Upper lobe of left lung (tissue), 6 donors: ENCODE measurements at places on chromosomes 2 and 18. TPM values are rescaled to one million over a fixed set of nuclear protein-coding genes. Genes with fewer than 3 reads are reported as not detected.

Gene GAL3ST2
- not detected for total RNA-seq

DNA sequence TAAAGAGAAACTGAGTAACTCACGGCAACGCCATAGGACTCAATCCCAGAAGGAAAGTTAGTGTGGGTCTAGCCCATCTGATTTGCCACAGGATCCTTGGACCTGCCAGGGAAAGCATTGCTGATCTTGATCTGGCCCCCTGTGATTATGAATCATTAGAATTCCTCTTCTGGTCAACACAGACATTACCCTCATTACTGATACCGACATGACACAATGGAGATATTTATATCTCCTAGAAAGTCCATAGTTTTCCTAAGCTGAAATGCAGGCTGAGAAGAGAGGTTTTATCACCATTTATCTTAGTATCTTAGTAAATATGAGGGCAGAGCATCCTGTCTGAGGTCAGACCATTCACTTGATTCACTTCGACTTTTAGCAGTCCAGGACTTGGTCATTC lies 75.5 kb upstream of the CCDC68 start:
- no peaks in the 10 kb centered on the region for H3K4me1 ChIP-seq
- H3K36me3 ChIP-seq, result no peaks in the 10 kb centered on the region
- no peak overlapping the region for H3K4me3 ChIP-seq
- no peak overlapping the region for H3K27ac ChIP-seq
- H3K27me3 ChIP-seq, result no peaks in the 10 kb centered on the region
- DNase-seq, result no peak

- no peak overlapping the region for H3K27ac ChIP-seq
- DNase-seq, result peak; percentile 41
- H3K4me3 ChIP-seq, result no peak overlapping the region
- H3K27me3 ChIP-seq, result no peaks in the 10 kb centered on the region
Measured at GRCh38 chr18:22822024-22822423, 111.1 kb upstream of the RBBP8 start.

- no peaks in the 10 kb centered on the region for H3K4me1 ChIP-seq
- DNase-seq, result no peak
- no peaks in the 10 kb centered on the region for H3K36me3 ChIP-seq
- no peak overlapping the region for H3K4me3 ChIP-seq
Measured at GRCh38 chr2:142586693-142587580, 290.5 kb upstream of the KYNU start.

- H3K36me3 ChIP-seq, result no peaks in the 10 kb centered on the region
- no peak overlapping the region for H3K4me3 ChIP-seq
- DNase-seq, result no peak
- peaks cover 23% of the 10 kb centered on the region for H3K27me3 ChIP-seq
- H3K27ac ChIP-seq, result no peak overlapping the region
Measured at GRCh38 chr2:176642074-176642473, 372.8 kb downstream of the MTX2 start.

DNA sequence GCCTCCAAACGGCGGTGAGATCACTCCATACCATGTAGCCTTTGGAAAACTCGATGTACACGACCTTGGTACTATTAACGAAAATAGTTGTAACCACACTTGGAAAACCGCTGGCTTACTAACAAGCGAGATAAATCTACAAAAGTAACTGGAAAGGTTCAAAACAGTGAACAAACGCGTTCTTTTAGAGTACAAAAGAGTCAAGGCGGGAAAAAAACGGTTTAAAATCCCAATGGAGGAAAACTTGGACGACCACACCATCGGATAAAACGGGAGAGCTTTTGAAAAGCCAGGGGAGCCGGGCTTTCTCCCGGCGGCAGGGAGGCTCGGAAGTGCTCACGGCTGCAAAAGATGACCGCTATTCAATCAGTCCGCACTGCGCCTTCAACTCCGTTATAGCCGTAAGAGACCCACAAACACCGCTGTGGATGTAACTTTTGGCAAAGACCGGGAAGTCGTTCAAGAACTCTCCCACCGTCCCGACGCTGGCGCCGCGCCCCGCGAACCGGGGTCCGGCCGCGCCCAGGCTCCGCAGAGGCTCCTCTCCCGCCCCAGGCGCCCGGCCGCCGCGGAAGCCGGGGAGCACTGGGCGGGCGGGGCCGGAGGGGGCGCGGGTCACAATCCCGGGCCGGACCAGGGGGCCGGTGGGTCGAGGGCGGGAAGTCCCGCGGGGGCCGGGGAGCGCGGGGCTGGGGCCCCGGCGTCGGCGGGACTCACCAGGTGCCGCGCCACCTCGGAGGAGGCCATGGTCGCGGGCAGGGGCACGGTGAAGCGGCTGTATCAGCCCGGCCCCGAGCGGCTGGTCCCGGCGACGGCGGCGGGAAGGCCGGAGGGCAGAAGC lies 465 bp downstream of the SEPTIN10 start:
- DNase-seq, result peak; percentile 95
- peak overlapping the region; percentile 68 for H3K4me3 ChIP-seq
- H3K27me3 ChIP-seq, result no peaks in the 10 kb centered on the region
- peak overlapping the region; percentile 99 for H3K27ac ChIP-seq
- peaks cover 34% of the 10 kb centered on the region for H3K4me1 ChIP-seq

Gene CYP27A1
- total RNA-seq, result 173 TPM

Gene ANTXR1
- total RNA-seq, result 29.4 TPM

DNA sequence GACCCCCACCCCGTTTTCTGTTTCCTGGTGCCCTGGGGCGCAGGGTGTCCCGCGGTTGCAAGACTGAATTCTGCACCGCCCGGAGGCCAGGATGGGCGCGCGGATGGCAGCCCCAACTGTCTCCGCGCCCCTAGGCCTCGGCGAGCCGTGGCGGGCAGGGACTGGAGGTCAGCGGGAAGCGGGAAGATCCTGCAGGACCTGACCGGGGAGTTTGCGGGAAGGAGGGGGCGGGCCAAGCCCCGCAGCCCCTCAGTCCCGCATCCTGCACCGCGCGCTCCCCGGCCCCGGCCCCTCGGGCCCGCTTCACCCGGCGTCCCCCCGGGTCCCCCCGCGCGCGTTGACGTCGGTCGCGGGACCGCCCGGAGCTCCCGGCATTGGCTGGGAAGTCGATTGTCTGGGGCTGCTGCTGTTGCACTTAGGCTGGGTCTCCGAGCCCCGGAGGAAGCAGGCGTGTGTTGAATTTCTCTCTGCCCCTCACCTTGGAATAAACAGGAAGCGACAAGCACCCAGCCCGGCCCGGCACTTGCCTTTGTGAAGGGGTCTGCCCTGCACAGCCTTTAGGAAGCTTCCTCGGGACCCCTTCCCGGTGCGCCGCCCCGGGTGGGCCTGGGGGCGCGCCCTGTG lies at the start of gene LDLRAD4:
Gene LDLRAD4, plus strand, starts transcription at position 393 of the 624 bp plus-strand sequence.
- peak; percentile 88 for DNase-seq
- peak within 1 kb of the TSS; percentile 81 for H3K27ac ChIP-seq
- no peaks in the 10 kb centered on the region for H3K36me3 ChIP-seq
- no peaks in the 10 kb centered on the region for H3K27me3 ChIP-seq
- H3K4me3 ChIP-seq, result peak within 1 kb of the TSS; percentile 72

DNA sequence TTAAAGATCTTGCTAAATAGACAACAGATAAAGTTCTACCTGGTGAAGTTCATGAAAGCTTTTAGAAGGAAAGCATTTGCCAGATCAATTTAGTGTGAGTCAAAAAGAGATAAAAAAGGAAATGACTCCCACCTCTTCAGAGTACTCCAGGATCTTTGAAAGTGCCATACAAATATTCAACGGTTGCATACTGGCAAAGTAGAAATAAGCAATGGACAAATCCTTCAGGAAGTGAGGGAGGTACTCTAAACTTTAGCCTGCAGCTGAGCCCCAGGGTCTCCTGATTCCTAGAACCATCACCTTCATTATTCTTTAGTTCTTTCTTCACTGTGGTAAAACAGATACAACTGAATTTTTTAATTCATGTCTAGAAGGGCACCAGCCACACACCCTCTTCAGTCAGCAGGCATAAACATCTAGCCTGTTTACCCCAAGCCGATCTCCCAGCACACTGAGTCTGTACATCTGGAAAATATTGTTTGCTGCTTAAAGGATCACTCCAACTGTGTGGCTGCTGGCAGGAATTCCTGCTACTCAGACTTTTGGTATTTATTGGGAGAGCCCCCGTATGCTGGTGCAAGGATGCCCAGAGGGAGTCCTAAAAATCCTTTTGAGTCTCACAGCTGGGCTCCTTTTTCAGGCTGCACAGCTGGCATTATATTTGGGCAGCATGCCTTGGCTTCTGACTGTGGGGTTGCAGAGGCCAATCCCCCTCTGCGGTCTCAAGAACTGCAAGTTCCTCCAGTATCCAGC lies 72.3 kb upstream of the SESTD1 start:
- H3K27ac ChIP-seq, result no peak overlapping the region
- no peak for DNase-seq
- no peaks in the 10 kb centered on the region for H3K27me3 ChIP-seq
- peaks cover 4% of the 10 kb centered on the region for H3K4me1 ChIP-seq
- H3K36me3 ChIP-seq, result no peaks in the 10 kb centered on the region

DNA sequence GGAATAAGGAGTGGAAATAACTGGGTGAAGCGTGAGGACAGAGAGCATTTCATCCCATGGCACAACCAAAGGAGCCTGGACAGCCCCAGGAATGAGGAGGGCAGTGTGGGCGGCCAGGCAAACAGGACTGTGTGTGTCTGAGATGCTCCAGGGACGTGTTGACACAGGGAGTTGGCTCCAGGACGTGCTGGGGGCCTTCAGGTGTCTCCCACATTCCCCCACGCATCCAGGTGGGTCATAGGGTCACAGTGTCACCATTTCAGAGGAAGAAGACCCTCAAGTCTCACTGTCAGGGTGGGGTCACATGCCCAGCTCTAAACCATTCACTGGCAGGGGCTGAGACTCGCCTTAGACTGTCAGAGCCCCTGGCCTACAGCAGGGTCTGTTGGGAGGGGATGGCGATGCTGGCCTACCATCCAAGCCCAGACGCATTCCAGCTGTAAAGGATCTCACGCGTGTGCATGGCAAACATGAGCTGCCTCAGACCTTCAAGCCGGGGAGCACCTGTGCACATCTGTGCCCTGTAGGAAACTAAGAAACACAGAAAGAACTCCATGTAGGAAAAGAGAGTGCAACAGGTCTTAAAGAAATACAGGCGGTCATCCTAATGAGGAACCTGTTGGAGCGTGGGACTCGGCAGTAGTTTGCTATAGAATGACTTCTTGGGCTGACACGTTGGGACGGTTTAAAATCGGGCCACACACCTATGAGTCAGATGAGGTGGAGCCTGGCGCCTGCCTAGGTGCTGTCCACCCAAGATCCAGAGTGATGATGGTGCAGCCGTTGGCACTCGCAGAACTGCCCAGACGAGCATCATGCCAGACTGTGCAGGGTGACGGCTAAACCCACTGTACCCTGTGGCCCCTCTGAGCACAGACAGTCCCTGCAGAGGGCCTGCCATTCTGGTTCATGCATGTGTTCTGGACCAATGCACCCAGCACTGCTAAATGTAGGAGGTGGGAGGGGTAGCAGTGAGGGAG lies 17.3 kb downstream of the PARD6G start:
- H3K4me1 ChIP-seq, result no peaks in the 10 kb centered on the region
- H3K27ac ChIP-seq, result no peak overlapping the region
- no peak overlapping the region for H3K4me3 ChIP-seq
- no peaks in the 10 kb centered on the region for H3K27me3 ChIP-seq

Gene APCDD1
- total RNA-seq, result 40.4 TPM

Gene PROKR1
- not detected for total RNA-seq

Gene TMEM237
- total RNA-seq, result 11.5 TPM

Gene DOK1
- 44.0 TPM for total RNA-seq

- H3K27ac ChIP-seq, result no peak overlapping the region
- H3K36me3 ChIP-seq, result no peaks in the 10 kb centered on the region
- H3K4me1 ChIP-seq, result no peaks in the 10 kb centered on the region
- H3K4me3 ChIP-seq, result no peak overlapping the region
Measured at GRCh38 chr2:79552653-79553052, 39.8 kb downstream of the CTNNA2 start.

Gene TUBB8B
- total RNA-seq, result not detected

- no peak overlapping the region for H3K27ac ChIP-seq
- no peaks in the 10 kb centered on the region for H3K27me3 ChIP-seq
- no peak for DNase-seq
- H3K4me1 ChIP-seq, result peaks cover 13% of the 10 kb centered on the region
- no peak overlapping the region for H3K4me3 ChIP-seq
Measured at GRCh38 chr2:64541547-64541946, 17.4 kb downstream of the AFTPH start.

DNA sequence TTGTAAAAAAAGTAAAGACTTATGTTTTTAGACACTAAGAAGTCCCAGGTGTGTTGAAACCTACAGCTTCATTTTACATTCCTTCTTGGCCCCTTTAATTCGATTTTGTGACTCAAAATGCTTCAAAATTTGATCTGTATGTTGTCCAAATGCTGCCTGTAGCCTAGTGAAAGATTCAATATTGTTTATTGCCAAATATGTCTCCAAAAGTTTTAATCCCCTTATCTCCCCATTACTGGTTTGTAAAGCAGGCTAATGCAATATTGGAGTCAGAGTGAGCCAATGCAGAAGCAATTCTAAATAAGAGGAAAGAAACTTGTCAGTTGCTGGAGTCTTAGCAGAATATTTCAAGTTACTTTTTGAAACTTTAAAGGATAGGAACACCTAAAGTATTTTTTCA lies 287.0 kb upstream of the ZC3H15 start:
- no peak overlapping the region for H3K4me3 ChIP-seq
- no peaks in the 10 kb centered on the region for H3K27me3 ChIP-seq
- no peak overlapping the region for H3K27ac ChIP-seq

Gene SKA1
- 2.5 TPM for total RNA-seq

- DNase-seq, result no peak
- no peak overlapping the region for H3K27ac ChIP-seq
- no peak overlapping the region for H3K4me3 ChIP-seq
- H3K4me1 ChIP-seq, result peaks cover 4% of the 10 kb centered on the region
Measured at GRCh38 chr2:72211350-72211749, 63.7 kb upstream of the CYP26B1 start.

DNA sequence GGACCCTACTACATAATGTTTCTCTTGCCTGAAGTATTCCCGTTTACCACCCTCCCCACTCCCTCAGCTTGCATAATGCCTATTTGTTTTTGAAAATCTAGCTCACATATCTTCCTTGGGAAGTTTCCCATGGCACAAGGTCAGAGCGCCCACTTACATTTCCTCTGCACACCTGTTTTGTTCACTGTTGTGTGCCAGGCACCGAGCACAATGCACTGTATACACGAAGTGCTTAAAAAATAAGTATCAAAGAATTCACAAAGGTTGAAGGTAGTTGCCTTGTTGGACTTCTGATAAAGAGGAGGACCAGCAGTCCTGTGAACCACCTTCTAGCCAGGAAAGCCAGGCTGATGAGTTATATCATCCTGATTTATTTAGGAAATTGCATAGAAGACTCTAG lies 16.8 kb upstream of the RHOB start:
- DNase-seq, result no peak
- no peaks in the 10 kb centered on the region for H3K36me3 ChIP-seq
- H3K4me1 ChIP-seq, result peaks cover 29% of the 10 kb centered on the region
- no peak overlapping the region for H3K4me3 ChIP-seq
- peak overlapping the region; percentile 69 for H3K27ac ChIP-seq
- H3K27me3 ChIP-seq, result no peaks in the 10 kb centered on the region

Gene SLC9A4
- total RNA-seq, result not detected

Gene CNDP1
- total RNA-seq, result not detected

Gene SRD5A2
- total RNA-seq, result 0.09 TPM

DNA sequence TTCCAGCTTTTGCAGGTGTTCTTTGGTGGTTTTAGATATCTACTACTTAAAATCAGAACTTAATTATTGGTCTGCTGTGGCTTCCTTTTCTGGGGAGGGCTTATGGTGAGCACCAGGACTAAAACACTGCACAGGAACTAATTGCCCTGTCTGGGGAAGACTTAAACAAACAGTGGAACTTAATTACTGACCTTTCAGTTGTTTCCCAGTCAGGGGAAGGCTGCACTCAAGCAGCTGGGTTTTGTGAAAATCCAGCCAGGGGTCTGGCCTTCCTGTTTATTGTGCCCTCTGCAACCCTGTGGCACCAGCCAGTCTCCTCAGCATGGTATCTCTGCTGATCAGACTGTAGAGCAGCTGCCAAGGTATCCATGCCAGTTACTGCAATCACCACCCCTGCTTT lies 398.2 kb downstream of the ADCYAP1 start:
- no peak overlapping the region for H3K4me3 ChIP-seq
- H3K27me3 ChIP-seq, result no peaks in the 10 kb centered on the region
- H3K27ac ChIP-seq, result no peak overlapping the region
- no peaks in the 10 kb centered on the region for H3K36me3 ChIP-seq
- DNase-seq, result no peak
- H3K4me1 ChIP-seq, result no peaks in the 10 kb centered on the region
